ENCODE measurements at places on chromosomes 11 and 22.

DNA sequence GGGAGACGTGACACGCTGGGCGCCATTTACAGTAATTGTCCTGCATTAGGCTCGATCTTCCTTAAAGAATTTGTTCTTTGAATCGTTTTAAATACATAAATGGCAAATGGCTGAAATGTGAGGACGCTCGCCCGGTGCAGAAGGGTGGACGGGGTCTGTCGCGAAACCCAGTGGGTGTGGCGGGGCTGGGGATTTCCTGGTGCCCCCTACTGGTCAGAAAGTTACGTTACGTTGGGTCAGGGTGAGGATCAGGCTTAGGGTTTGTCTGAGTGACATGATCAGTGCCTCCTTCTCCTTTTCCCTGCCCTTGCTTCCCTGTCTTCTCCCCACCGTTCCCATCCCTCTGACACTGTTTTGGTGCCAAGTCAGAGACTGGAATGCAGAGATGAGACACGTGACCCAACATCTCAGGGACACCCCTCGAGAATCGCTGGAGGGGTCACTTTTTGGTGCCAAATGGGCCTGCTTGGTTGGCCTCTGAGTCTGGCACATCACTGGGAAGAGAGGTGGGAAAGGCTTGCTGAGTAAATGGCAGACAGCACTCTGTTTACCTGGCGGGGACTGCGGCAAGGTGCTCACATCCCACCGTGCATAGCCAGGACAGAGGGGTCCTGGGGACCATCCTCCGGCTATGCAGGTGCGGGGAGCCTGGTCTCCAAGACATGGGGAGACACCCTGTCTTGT, 1107.6 kb downstream of the BRD1 start:
- DNase-seq: no peak

GRCh38 chr11:62505440-62506091, 41.0 kb downstream of the AHNAK start:
- DNase-seq: no peak

GRCh38 chr22:31818481-31819392, 64.9 kb downstream of the DEPDC5 start:
- peak; percentile 55 for DNase-seq

DNA sequence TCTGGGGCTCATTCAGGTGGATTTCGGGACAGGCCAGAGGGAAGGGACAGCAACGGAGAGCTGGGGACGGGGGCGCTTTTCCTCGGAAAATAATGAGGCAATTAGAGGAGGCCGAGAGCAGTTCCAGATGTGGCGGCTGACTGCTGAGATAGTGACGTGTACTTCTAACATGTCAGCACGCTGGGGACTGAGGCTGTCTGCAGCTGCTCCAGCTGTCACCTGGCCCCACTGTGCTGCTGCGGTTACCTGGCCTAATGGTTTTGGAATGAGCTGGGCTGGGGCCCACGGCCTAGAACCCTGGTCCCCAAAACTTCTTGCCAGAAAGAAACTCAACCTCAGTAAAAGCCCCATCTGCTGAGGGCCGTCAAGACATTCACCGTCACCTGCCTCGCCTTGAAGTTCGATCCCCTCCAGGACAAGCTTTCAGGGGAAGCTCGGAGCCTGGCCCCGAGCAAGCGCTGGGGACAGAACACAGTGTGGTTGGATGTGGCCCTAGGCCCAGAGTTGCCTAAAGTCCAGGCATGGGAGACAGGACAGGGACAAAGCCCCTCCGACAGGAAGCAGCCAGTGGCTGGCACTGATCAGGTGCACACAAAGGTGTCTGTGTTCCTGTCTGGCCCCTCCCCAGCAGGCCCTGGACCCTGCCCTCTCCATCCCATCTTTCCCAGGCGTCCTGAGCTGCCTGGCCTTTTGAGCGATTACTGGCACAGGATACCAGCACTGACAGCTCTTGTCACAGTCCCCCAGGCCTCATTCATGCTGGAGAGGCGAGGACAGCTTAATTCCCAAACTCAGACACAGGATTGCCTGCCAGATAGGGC, 22.1 kb downstream of the RPUSD4 start:
- no peak for DNase-seq

DNA sequence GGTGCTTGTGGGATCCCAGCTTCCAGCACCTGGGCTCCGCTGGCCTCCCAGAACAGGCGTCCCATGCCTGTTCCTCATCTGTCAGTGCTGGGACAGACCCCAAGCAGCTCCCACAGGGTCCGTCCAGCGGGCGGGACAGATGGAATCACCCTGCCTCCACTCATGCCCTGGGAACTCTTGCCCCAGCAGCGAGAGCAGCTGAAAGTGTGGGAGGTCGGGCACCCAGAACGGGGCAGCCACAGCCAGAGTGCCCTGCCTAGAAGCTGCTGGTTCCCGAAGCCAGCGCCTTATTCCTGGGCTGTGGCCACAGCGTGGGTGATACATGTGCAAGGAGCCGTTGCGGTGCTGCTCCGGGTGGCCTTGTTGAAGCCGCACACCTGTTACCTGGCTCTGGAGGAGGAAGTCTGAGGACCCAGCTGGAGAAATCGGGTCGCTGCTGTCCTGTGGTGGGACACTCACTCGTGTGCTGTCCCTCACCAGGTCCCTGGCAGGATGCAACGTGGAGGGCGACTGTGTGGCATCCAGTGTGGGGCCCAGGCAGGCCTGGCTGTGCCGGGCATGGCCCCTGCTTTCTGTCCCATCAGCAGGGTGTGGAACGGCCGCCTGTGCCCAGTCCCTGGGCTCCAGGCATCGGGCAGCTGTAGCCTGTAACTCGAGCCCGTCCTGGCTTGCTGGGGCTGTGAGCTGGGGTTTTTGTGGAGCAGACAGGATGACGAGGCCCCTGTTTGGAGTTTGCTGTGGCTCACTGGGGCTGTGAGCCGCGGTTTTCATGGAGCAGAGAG, 16.2 kb downstream of the GRAMD4 start:
- no peak for DNase-seq

DNA sequence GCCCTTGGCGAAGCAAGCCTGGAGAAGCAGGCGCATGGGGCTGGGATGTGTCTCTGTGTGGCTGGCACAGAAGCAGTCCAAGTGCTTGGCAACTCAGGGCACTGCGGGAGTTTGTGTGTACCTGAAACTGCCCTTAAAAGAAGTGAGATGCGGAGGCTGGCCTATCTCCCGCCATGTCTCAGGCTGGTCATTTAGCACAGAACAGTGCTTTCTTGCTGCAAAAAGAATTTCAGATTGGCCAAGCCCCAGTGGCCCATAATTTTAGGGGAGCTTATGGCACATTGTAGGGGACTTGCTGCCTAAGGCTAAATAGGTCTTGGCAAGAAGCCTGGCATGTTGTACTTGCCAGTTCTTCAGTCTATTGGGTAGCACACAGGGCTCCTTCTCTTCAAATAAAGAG, 16.4 kb downstream of the EHF start:
- DNase-seq: no peak

- DNase-seq: no peak
Observed at GRCh38 chr11:37942081-37942480, 1344.0 kb upstream of the RAG2 start.

DNA sequence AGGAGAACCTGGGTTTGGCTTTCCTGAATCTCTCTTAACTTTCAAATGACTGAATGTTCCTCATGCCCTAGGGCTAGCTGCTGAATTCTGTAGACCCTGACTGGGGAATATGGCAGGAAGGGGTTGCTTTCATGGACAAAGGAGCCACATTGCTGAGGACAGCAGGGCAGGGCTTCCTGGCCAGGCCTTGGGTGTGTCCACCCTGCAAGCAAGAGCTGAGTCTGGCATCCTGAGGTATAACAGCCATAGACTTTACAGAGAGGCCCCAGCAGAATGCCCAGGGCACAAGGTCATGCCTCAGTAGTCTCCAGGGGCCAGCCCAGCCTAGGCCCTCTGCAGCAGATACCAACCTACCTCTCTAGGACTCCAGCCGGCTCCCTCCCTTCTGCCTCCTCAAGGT, 102.2 kb upstream of the RAG2 start:
- DNase-seq: no peak

DNA sequence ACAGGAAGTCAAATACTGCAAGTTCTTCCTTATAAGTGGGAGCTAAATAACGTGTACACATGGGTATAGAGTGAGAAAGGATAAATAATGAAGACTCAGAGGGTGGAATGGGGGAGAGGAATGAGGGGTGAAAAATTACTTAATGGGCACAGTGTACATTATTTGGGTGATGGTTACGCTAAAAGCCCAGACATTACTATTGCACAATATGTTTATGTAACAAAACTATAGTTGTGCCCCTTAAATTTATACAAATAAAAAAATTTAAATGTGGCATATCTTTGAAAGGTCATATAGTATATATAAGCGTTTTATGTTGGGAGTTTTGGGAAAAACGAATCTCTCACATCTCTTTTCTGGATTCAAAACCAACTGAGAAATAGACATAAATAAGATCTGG, 96.1 kb downstream of the KIF18A start:
- no peak for DNase-seq

- DNase-seq: no peak
Observed at GRCh38 chr11:20861322-20861721, 191.9 kb downstream of the NELL1 start.

- DNase-seq: no peak
Observed at GRCh38 chr11:113072237-113072858, 111.1 kb downstream of the NCAM1 start.

DNA sequence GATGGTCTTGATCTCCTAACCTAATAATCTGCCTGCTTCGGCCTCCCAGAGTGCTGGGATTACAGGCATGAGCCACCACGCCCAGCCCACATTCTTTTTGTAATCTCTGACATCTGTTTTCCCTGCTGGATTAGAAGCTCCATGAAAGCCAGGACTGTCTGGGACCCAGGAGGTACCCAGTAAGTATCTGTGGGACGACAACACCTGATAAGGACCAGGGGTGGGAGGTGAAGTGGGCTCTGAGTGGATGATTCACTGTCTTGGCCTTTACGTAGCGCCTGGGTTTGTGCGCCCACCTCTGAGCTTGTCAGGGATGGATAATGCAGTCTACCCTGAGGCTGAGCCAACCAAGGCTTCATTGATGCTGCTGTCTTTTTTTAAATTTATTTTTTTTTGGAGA, 118.8 kb downstream of the ABTB2 start:
- no peak for DNase-seq

DNA sequence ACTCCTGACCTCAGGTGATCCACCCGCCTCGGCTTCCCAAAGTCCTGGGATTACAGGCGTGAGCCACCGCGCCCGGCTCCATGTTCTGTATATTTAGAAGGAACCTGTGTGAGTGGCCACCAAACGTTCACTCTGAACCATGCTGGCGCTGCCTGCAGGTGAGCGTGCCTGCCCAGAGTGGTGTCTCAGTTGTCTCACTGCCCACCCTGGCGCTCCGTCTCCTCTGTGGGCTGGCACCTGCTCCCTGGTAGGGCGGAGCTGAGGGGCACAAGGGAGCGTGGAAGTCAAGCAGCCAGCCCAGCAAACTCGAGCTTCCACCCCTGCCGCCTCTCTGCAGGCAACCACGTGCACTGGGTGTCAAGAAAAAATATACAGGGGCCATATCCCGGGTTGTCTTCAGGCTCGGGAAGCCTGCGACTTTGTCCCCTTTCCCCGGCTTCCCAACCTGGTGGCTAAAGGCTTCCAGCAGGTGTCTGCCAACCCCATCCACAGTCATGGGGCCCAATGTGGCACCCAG, 16.7 kb downstream of the TXN2 start:
- no peak for DNase-seq

DNA sequence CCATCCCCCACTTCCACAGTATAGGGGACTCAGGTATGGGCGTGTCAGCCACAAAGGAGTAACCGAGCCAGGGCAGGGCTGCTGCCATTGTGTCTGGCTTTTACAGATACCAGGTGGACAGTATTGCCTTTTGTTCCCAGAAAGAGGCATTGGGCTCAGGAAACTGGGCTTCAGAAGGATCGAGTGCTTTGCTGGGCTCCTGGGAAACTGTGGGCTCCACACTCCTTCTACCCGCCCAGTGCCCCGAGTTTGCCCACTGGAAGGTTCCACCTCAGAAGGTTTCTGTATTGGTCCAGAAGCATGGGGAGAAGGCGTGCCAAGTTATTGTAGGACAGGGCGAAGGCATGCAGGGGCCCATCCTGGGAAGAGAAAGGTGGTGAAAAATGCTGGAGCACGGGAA, 894.4 kb downstream of the TBC1D22A start:
- no peak for DNase-seq

DNA sequence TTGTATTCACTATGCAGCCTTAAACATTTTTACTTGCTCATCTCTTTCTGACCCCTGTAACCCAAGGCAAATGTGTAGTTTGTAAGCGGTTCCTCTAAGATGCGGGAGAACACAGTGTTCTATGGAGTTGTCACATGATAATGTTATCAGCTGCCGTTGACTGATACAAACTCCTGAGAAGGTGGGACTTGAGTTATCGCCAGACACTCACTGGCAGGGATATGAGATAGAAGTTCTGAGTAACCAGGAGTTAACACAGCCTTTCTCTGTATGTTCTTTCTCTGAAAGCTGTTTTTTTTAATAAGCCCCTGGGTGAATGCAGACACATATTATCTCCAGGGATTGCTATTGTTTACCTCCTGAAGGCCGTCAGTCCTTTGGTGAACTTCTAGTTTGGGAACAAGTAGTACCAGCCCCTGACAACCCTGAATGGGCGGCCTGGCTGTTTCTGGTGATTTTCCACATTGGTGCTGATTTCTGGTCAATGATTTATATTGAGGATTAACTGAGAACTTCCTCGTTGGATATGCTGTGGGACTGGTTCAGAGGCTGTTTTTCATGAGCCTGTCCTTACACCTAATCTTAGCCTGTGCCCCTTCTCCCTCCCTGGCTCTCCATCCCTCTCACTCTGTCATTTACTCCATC, 155.3 kb upstream of the RASSF10 start:
- DNase-seq: no peak

DNA sequence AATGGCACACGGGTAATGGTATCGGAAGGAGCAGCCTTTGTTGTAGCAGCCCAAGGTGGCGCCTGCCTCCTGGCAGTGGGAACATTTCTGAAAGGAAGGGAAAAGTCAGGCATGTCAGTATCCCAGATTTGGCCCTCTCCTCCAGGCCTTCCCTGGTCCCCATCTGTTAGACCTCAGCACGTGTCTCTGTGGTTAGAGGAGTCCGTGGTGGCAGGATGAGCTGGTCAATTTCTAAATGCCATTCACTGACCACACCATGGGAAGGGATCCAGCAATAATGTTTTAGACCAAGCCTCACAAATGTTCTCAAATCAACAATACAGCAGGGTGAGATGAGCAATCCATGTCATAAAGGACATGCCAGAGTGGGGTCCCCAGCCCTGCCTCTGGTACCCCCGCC, 49.0 kb upstream of the CYP2D6 start:
- peak; percentile 94 for DNase-seq

DNA sequence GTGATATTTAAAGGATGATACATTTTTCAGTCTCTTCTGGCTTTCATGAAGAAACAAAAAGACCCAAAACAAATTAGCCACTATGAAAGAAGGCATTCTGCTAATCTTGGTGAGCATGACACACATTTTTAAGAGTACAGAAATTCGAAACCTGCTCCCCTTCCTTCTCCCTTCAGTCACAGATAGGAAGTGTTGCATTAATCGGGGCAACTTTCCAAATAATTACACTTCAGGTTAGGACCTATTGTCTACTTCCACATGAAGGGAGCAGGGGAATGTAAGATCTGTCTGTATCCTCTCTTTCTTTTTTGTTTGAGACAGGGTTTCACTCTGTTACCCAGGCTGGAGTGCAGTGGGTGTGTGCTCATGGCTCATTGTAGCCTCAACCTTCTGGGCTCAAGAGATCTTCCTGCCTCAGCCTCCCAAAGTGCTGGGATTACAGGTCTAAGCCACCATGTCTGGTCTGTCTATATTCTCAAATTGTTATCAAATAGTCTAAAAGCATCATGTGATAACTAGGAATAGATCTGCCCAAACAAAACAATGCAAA, 45.8 kb downstream of the NCAM1 start:
- no peak for DNase-seq

Data from AG10803 (cell line).